ENCODE measurements at places on chromosomes 2 and 18.

DNA sequence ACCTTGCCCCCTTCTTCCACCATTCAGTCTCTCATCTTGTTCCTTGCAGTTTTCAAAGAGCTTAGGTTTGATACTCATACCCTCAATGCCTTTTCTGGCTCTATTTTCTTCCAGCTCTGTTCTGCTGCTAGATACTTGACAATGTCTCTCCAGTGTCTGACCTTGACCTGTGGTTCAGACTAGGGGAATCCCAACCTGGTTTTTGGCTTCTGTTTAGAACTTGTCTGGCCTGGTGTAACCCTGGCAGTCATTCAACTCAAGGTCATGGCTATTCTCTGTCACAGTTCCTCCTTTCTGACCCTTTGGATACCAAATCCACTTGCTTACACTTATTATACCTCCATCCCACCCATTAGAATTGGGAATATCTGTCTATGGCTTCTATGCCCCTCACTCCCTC is 31.8 kb upstream of the IMP4 start:
- DNase-seq = no peak

- DNase-seq = no peak
Observed at GRCh38 chr2:181218401-181218821, 238.0 kb downstream of the UBE2E3 start.

DNA sequence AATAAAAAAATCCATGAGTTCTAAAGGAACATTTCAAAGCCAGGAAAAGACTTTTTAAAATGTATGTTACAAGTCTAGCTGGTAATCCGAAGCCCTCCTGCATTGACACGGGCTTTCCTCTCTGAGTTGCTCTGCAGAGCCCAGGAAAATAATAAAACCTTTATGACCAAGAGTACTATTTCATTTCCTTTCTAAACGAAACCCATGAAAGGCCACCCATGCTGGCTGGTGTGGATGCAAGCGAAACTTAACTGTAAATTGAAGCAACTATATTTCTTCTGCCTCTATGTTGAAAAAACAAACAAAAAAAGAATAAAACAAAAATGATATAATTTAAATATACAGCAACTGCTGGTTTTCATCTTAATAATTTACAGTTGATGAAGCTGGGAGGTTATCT is 41.3 kb upstream of the ZNF532 start:
- no peak for DNase-seq

- DNase-seq = no peak
Observed at GRCh38 chr18:4789506-4789905, 334.4 kb upstream of the DLGAP1 start.

DNA sequence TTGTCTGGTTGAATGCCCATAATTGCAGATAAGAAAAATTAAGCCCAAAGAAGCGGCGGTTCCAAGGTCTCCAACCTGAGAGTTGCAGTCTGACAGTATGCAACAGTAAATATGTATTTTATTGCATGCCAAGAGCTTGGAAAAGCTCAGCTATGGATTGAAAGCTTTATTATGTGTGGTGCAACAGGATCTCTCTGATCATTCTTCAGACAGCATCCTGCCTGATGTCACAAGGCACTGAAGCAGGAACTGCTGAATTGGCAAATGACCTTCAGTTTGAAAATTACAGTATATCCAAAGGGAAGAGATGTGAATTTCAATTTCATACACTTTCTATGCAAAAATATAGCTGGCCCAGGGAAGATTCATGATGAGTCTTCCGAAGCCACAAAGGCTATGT is 42.5 kb downstream of the DOCK10 start:
- DNase-seq = no peak

- no peak for DNase-seq
Observed at GRCh38 chr2:1925928-1926327, 181.6 kb upstream of the PXDN start.

DNA sequence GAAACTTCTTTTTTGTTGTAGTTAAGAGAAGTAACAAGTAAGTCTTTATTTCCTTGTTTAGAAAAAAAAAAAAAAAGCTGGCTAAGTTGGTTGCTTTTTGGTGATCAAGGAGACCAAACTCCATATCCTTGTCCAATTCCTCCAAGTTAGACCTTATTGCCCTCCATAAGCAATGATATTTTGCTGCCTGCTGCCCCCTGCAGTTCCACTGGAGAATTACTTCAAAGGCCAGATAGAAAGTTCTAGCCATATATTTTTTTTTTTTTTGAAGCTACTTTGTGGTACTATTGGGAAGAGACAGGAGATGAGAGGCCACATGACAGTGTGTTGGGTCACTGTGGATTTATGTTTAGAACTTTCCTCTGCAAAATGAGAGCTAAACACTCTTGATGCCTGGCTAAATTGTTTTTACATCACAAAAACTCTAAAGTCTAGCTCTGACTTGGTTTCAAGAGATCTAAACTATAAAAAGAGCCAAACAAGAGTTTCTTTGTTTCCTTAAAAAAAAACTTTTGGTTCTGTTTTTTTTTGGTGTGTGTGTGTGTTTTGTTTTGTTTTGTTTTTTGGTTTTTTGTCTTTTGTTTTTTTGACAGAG is 80.7 kb upstream of the RASGRP3 start:
- peak; percentile 59 for DNase-seq

DNA sequence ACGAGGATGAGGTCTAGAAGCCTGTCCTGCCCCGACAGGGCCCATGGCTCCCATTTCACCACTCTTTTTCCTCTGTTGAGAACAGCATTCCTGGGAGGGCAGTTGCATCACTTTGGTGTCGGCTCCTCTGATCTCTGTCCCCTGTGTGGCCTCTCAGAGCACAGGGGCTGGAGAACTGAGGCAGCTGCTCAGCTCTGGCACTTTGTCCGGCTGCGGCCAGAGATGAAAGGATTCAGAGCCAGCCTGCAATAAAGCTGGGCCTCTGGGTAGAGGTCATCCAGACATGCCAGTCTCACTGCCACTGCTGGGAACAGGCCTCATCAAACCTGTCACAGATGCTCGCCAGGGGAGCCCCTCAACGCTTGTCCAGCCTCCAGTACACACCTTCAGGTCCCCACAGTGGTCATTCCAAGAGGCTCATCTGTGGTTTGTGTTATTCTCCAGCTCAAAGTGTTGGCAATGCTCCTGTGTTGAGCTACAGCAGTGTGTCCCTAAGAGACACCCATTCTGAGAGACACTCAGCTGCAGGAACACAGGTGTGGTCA is 13.1 kb upstream of the ROCK2 start:
- DNase-seq = no peak

DNA sequence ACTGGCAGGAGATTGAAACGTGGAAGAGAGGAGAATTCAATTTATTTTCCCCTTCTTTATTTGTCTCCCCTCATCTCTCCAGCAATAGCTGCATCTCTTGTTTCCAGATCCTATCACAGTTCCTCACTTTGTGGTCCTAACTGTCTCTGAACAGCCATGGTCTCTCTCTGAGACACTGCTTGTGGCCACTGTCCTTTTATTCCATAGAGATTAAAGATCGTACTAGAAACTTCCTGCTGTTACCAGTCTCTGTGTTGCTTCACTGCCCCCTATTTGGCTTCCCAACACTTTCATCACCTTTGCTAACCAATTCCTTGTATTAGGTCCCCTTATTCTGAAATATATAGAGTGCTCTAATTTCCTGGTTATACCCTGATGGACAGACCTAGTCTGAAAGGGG is 48.9 kb upstream of the CAVIN2 start:
- DNase-seq = peak; percentile 25

- DNase-seq = peak; percentile 5
Observed at GRCh38 chr18:37429791-37430190, 135.8 kb downstream of the CELF4 start.

DNA sequence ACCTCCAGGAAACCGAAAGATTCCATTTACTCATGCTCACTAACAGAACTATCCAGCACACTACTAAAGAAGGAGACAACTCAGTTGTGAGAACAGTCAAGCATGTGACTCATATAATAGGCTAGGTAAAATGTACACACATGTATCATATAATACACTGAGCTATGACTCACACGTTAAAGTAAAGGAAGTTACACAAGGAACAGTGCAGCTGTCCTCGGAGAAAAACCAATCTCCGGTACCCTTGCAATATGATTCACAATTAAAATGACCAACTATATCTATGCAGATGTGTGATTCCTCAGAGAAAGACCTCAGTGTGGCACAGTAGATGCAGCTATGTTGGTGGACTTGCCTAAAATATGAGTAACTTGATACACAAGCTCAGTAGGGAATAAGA is 76.5 kb downstream of the STRN start:
- DNase-seq = peak; percentile 64

GRCh38 chr2:185502351-185502750 is 236.3 kb upstream of the FSIP2 start:
- DNase-seq = no peak

- no peak for DNase-seq
Observed at GRCh38 chr18:50527636-50528307, 32.1 kb upstream of the MAPK4 start.

GRCh38 chr2:9256570-9257043 is 50.0 kb downstream of the ASAP2 start:
- DNase-seq = no peak

DNA sequence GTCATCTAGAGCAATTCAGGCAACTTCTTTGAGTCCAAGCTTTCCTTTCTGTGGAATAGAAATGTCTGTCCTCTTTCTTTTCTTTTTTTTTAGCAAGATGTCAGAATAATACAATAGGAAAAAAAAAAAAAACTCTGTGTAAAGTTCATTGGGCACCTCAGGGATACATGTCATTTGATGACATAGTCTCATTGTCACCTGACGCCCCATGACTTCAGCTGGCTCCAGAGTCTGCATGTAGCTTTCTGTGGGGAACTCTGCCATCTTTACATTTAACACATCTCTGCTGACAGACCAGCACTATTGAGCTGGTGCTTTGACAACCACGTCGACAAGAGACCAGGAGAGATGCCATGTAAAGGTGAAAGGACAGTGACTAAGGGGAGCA is 172.5 kb upstream of the KLF7 start:
- DNase-seq = no peak

DNA sequence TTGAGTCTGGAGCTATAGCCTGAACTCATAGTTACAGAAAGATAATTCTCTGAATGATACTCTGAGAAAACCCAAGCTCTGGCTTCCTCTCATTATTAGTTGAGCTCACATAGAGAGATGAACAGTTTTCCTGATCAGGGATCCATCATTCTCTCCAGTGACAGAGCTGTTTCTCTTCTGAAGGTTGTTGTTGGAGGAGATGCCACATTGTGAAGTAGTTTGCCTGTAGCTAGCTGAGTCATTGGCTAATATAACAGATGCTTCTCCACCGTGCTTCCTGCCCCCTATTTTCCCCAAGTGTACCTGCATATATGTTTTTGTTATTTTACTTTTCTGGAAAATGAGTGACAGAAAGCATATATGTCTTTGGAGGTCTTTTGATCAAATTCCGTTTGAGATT is 64.6 kb downstream of the OSBPL6 start:
- DNase-seq = no peak

GRCh38 chr18:49846361-49846662 is 33.0 kb upstream of the ACAA2 start:
- no peak for DNase-seq

GRCh38 chr2:216727346-216728122 is 32.2 kb upstream of the IGFBP5 start:
- no peak for DNase-seq

- DNase-seq = no peak
Observed at GRCh38 chr2:196128749-196129148, 42.6 kb downstream of the STK17B start.

DNA sequence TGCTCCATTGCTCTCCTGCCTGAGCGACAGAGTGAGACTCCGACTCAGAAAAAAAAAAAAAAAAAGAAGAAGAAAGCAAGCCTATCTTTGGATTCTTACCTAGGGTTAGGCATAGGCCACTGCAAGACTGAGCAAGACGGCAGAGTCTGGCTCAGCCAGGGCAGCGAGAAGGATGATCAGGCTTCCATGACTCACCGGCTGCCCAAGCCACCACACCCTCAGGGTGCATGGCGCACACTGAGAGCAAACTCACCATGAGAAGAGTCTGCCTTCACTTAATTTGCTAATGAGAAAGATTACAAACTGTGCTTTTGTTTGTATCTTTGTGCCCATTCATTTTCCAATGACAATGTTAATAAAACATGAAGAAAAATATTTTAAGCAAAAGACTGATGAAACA is 8.2 kb downstream of the FAM110C start:
- peak; percentile 60 for DNase-seq

GRCh38 chr18:3037423-3037915 is 24.5 kb upstream of the LPIN2 start:
- no peak for DNase-seq

DNA sequence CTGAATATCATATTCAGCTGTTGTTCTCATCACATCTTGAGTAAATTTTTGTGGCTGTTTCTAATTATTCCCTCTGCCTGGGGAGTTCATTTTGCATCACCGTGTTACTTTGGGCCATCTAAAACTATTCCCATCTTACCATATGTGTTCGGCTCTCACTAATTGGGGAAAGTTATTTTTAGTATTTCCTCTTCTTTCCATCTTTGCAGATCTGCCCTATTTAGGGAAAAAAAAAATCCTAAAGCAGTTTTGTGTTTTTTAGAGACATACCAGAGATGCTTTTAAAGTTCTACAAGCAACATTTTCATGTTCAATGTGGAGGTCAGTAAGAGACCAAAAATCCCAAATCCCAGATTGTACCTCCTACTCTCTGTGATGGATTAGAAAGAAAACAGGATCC is 111.3 kb upstream of the NDUFV2 start:
- DNase-seq = no peak

DNA sequence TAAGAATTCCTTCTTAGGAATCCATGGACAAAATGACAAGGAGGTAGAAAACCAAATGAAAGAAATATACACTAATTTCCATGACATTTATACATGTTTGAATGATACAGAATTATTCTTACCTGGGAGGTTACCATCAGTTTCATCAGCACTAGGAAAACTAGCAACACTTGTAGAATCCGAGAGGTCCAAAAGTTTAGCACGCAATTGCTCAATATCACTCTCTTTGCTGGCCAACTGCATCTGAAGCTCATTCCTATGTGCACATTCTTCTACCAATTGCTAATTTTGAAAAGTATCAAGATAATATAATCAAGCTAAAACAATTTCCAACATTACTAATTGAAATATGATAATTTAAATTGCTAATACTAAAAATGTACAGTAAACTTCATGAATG is 144.8 kb downstream of the ROCK1 start:
- no peak for DNase-seq

GRCh38 chr18:25109484-25109883 is 242.5 kb downstream of the ZNF521 start:
- DNase-seq = no peak

DNA sequence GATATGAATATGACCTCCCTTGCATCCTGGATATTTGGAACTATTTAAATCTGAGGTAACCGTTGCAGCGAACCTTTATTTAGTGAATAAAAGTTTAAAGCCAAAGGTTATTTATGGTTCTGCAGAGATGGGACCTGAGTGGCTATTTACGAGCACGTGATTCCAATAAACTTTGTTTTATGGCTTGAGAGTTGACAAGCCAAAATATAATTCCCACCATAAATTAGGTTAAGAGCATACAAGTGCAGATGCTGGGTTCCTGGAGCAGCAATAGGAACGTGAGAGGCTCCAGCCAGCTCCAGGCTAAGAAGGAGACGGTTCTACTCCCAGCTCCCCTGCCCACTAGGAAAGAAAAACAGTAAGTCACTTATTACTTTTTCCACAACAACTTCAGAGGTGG is 5.2 kb upstream of the HOXD4 start:
- no peak for DNase-seq

GRCh38 chr2:171139860-171140259 is 20.8 kb downstream of the TLK1 start:
- no peak for DNase-seq

GRCh38 chr2:216775043-216775453 is 79.7 kb upstream of the IGFBP5 start:
- peak; percentile 97 for DNase-seq

Data from ACHN (cell line).